SK-MEL-5 (cell line): ENCODE measurements at places on chromosomes 4 and X.

DNA sequence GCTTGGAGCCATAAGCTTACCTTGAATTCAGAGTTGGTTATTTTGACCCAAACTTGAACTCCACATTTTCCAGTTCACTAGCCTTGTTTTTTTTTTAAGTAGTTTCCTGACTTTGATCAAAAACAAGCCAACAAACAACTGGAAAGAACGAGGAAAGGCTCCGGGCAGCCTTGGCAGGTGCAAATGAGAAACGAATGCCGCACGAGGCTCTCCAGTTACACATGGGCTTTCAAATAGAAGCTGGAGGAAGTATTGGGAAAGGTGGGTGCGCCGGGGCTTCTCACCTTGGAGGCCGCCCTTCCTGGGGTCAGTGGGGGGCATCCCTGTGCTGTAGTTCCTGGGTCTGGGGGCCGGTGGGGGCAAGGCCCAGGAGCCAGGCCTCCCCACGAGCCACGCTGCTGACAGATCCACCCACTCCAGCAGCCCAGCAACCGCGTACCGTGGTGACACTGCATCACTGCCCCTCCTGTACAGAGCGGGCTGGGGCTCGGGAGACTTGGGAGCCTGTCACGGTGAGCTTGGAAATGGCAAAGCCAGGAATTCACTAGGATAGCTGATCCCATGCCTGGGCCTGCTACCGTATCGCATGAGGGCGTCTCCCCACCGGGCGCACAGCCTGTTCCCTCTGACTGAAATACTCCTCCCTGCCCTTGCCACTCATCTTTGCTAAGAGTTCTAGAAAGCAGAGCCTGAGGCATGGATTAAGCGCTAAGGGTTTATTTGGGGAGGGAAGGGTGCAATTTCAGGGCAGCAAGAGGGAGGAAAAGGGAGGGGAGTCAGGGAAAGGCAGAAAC is 50.9 kb upstream of the ADRA2C start:
- DNase-seq, result no peak

- DNase-seq, result no peak
Observed at GRCh38 chr4:6386091-6386490, 86.3 kb downstream of the PPP2R2C start.

GRCh38 chrX:16573781-16574180 is 76.2 kb upstream of the S100G start:
- DNase-seq, result peak; percentile 30

- DNase-seq, result no peak
Observed at GRCh38 chrX:79159800-79160199, 15.3 kb downstream of the GPR174 start.

GRCh38 chr4:77044461-77045150 is 31.2 kb downstream of the CCNI start:
- DNase-seq, result peak; percentile 47

DNA sequence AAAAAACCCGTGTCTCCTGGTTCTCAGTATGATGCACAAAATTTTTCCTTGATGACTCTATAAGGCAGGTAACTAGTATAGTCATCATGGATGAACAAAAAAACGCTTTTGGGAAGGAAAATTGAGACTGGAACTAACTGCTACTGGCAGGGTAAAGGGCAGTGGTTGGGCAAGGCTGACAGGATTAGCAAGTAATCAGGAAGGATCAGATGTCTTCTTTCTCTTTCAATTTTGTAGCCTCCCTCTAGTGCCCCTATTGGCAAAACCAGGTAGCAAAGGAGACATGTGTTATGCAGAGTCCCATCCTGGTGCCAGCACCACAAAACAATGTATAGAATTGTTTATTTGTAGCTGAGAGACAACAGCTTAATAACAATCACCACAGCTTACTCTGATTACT is 12.8 kb upstream of the SLITRK4 start:
- DNase-seq, result peak; percentile 56

DNA sequence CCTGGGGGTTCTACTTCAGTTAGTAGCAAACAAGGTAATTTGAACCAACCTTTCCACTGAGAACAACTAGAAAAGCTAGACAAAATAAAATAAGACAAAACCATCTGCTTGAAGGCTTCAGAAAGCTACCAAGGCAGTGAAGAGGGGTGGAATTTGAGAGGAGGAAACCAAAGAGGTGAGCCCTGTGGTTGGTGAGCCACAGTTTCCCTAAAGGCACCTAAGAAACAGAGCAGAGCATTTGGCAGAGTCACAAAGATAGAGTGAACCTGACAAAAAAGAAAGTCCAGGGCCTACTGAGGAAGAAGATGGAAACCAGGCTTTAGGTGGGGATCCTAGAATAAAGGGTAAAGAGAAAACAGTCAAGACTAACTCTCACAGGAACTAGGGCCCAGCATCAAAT is 44.3 kb downstream of the CHST7 start:
- DNase-seq, result no peak

GRCh38 chrX:69163936-69164741 is 1.1 kb downstream of the PJA1 start:
- peak; percentile 37 for DNase-seq

DNA sequence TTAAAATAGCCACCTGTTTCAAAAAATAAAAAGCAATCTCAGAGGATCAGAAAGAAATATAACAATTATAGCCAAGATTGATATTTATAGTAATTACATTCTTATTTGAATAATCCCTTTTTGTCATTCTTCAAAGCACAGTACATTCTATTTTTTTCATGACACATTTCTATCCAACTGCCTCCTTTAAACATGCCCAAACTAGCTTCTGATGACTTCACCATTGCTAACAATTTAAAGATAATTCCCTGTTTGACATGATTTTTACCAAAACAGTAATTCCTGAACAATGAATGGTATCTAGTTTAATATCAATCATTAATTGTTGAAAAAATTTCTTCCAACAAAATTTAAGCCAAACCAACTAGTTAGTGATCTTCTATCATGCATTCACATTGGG is 172.4 kb downstream of the SNCA start:
- DNase-seq, result no peak

DNA sequence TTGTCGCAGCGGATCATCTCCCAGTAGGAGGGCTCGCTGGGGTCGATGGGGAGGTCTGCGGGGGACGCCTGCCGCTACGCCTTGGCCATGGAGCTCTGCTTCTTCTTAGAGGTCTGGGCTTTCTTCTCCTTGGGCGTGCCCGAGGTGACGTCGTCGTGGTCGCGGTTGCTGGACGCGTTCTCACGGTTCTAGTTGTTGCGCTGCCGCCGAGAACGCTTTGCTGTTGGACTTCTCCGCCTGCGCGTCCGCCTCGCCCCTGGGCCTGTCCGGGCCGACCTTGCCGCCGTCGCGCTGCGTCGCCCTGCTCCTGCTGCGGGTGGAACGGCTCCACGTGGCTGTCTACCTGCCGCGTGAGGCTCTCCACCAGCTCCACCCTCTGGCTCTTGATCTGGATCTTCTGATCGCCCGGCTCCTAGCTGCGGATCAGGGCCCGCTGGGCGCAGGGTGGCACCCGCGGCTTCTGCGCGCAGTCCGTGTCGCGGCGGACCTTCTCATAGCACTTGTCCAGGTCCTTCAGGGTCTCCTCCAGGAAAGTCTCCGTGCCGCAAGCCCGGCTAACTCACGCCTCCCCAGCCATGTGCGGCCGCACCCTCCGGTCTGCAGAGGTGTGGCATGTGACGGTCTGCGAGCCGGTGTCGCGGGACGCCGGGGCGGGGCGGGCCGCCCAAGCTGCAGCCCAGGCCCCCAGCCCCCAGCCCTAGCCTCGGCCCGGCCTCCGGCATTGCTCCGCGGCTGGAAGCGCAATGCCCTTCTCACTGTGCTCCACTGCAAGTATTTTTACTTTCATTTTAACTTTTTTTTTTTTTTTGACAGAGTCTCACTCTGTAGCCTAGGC is 40.5 kb upstream of the OGT start:
- DNase-seq, result no peak

DNA sequence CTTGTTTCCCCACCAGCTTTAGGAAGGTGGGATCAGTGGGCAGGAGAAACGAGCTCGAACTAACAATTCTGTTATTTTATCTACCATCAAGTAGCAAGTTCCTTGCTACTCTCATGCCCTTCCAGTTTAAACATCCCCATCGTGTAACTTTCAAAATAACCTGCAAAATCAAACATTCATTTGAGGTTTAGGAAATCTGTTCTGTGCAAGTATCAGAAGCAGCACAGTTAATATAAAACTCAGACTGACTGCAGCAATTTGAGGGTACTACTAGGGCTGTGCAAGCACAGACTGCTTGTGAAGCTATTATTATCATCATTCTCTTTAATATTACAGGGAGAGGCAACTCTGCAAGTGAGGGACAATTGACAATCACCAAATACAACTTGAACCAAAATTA is 48.0 kb downstream of the CHST7 start:
- no peak for DNase-seq

DNA sequence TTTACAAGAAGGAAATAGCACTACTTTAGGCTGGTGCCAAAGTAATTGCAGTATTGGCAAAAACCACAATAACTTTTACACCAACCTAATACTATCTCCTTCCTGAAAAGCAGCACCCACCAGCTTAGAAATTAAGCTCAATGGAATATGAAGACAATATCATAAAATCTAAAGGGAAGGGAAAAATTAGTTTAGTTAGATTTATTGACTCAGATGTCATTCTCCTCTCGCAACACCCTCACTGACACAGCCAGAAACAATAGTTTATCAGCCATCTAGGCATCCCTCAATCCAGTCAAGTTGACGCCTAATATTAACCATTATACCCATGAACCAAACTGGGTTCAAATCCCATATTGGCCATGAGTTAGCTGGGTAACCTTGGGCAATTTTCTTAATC is 820.4 kb upstream of the EPHA5 start:
- DNase-seq, result no peak

- DNase-seq, result peak; percentile 32
Observed at GRCh38 chr4:113452868-113453620, 308.5 kb downstream of the CAMK2D start.

DNA sequence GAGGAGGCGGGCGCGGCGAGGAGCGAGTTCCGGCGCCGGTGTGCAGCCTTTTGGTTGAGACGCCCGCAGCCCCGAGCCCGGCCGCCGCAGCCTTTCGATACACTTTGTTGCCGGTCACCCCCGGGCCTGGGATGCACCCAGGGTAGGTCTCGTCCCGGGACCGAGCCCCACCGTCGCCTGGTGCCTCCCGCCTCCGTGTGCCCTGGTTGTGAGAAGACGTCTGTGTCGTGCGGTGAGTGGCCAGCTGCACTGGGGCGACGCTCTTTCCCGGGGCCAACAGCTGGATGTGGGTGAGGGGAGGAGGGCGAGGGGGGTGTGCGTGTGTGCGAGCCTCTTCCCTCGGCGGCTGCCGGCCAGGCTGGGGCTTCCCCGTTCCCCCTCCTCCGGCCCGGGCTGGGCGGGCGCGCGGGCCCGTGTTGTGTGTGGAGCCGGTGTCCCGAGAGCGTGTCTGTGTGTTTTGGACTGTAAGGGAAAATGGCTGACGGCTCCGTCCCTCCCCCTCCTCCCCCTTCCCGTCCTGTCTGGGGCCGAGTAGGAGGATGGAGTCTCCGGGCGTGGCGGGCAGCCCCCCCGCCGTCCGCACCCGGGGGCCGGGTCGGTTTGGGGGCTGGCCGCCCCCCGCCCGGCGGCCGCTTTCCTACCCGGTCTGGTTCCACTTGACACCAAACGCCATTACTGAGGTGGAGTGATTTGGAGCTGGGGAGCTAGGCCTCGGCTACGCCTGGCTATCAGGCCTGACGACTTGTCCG is 807 bp downstream of the USP9X start:
- DNase-seq, result peak; percentile 60

GRCh38 chr4:154564311-154564710 is 1.5 kb downstream of the FGB start:
- no peak for DNase-seq
